Caco-2 (cell line): ENCODE measurements at places on chromosomes 4 and X.

- no peak for DNase-seq
Measured at GRCh38 chrX:103063191-103063845, 653 bp downstream of the BEX1 start.

DNA sequence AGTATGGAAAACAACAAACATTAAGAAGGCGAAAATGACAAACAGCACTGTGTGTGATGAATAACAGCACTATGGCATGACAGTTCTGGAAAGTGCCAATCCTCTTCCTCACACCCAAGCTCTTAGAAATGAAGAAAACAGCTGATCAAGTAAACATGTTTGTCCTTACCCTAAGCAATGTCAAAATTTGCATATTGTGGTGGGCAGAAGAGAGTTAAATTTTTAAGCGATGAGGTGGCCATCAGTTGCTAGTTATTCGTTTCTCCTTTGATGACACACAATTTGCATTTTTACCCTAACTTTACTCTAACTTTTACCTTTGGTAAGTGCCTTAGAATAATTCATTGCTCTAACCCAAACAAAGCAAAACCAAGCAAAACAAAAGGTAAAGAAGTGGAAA is 8.8 kb downstream of the PROM1 start:
- DNase-seq: no peak

DNA sequence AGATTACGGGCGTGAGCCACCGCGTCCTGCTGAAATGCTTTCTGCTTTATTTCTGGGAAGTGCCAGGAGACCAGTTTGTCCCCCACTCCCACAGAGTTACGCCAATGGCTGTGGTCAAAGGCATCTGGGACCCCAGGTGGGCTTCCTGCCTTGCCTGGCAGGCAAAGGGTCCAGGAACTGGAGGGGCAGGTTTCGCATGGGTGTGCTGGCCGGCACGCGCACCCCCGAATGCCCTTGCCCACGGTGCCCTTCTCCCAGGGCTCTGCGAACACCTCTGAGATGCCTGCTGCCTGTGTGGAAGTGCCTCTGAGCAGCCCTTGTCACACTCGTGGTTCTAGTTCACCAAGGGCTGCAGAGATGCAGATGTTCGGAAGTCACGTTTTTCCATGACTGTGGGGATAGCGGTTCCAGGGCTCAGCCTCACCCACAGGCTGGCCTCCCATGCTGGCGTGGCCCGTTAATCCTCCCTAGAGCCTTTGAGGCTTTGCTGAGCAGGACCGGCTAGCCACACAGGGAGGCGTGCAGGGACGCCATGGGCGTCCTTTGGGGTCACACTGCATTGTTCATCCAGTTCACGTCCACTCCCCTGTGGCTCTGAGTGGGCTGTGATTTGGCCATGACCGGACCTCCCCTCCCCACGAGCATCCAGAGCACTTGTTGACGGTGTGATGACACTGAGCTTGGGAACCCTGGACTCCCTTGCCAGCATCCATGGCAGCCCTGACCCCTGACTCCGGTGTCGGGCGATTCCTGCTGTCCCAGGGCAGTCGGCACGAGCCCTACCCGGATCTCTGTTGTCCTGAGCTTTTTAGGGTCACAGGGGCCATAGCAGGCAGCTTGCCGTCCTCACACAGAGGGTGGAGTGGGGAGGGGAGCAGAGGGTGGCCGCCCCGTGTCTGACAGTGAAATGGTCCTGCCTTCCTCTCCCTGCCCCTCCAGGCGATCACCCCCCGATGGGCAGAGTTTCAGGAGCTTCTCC is 12.7 kb upstream of the ADD1 start:
- DNase-seq: no peak

DNA sequence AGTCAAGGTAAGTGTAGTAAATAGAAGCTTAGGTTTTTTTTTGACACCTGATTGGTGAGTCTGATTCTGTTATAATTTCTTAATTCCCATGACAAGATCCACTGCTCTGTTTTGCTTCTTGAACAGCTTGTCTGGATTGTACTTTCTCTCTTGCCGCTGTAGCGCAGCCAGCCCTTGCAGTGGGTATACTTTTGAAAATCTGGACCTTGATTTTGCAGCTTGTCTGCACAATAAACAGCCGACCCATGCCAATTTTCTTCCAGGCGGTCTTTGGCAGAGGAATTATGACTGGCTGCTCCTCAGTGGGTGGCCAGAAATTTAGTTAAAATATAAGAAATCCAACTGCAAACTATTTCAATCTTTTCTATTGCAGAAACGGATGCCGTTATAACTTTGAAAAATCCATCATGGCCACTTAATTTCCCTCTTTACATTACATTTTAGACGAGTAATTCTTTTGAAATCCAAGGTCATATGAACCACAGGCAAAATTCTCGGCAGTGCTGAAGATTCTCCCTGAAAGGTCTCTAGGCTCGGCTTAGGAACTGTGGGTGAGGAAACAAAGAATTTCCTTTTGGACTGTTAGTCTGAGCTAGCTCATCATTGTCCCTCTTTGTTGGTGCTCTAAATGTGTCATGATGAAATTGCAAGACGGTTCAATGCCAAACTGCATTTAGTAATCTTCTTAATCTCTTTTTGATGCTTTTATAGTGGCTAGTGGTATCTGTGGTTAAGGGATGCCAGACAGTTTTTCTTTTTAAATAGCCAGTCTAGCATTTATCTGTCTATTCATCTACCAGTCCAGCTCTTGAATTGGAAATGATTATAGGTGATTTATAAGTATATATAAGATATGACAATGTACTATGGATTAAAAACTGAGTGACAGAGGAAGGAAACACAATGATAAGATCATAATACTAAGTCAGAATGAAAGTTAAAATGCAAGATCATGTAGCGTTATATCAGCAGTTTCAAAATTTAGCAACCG is 31.5 kb upstream of the PTTG2 start:
- DNase-seq: no peak

DNA sequence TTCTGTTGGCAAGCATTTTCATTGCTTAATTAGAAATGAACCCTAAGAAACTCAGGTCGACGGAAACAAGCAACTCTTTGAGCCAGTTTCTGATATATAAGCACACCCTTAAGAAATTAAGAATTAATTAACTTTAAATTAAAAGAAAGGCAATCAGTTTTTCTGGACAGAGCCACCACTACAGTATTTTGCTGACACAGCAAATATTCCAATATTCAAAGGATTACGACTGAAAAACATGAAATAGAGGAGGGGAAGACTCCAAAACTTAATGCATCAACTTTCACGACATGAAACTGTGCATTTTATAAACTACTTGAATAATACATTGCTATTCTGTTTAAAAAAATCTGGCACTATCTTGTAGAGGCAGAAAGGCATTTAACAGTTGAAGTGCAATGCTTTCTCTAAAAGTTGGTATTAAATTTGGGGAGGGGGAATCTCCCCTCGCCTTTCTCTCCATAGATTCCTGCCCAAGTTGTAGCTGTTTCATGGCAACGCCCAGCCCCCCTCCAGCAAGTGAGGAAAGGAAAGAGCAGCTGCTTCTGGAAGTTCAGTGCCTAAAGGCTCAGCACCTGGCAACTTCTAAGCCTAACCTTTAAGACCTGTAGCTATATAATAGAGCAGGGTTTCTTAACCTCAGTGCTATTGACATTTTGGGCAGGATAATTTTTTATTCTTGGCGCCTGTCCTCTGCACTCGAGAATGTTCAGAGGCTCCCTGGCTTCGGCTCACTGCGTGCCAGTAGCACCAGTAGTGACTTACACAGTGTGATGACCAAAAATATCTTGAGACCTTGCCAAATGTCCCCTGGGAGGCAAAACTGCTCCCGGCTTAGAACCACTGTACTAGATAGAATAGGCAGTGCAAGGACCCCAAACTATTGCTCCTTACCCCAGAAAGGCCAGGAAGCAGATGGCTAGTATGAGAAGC is 6.7 kb upstream of the ZCCHC18 start:
- DNase-seq: no peak

DNA sequence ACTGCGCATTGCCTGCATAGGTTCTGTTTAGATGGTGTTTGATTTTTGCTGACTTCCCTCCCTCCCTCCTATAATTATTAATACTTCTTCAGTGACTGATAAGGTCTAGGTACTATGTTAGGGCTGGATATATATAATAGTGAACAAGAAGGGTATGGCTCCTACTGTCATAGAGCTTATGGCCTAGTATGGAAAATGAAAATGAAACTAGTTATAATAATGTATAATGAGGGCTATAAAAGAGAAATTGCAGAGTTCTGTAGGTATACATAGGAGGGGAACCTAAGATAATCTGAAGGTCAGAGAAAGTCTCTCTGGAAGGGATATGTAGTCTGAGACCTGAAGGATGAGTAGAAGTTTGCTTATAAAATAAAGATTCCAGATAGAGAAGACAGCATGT is 102.1 kb downstream of the DCK start:
- DNase-seq: no peak
